HCT116 (cell line): ENCODE measurements at places on chromosomes 5 and 9.
A peak's percentile ranks its signal among the peaks of the same experiment; 100 is the strongest.

GRCh38 chr5:112552216-112552615 is 133.1 kb upstream of the EPB41L4A start:
- DNase-seq: no peak

- no peak for DNase-seq
These were observed 385.9 kb upstream of the CHD1 start for GRCh38 chr5:99314721-99315120.

- DNase-seq: no peak
These were observed 109.2 kb downstream of the DMXL1 start for GRCh38 chr5:119179857-119180641.

GRCh38 chr5:172477466-172477865 is 23.1 kb upstream of the SH3PXD2B start:
- DNase-seq: no peak

DNA sequence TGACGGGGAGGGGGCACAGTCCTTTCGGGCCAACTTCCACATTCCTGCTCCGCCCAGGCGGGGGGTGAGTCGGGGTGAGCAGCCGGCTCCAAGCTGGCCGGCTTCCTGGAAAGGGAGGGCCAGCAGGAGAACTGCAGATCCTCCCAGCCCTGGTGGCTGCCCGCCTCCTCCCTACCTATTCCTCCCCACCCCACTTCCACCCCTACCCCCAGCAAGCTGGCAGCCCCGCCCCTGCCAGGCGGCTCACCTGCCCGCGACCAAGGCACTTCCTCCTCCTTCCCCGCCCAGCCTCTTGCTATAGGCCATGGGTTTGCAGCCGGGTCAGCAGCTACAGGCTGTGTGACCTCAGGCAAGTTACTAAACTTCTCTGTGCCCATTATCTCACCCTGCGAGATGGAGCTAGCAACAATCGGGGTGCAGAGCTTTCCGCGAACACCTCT is 5.6 kb upstream of the IRF1 start:
- peak; percentile 87 for DNase-seq

GRCh38 chr9:19173598-19174125 is 46.4 kb upstream of the PLIN2 start:
- DNase-seq: no peak

GRCh38 chr5:143194206-143194605 is 209.3 kb downstream of the NR3C1 start:
- DNase-seq: no peak

DNA sequence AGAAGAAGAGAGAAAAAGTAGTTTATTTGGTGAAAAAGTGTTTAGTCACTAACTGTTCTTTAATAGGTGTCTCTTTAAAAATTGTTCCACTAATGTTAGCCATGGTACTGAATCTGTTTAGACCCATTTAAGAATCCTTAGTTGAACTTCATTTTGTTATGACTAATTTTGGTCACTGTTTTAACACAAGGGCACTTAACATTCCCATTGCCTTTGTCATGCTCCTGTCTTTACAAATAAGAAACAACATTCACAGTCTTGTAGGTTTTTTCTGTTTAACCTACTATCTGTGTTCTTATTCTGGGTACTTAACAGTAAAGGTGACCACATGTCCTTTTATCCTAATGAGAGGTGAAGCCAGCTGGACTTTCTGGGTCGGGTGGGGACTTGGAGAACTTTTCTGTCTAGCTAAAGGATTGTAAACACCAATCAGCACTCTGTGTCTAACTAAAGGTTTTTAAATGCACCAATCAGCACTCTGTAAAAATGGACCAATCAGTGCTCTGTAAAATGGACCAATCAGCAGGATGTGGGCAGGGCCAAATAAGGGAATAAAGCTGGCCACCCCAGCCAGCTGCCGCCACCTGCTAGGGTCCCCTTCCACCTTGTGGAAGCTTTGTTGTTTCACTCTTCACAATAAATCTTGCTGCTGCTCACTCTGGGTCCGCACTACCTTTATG is 116.7 kb downstream of the WDR70 start:
- no peak for DNase-seq

DNA sequence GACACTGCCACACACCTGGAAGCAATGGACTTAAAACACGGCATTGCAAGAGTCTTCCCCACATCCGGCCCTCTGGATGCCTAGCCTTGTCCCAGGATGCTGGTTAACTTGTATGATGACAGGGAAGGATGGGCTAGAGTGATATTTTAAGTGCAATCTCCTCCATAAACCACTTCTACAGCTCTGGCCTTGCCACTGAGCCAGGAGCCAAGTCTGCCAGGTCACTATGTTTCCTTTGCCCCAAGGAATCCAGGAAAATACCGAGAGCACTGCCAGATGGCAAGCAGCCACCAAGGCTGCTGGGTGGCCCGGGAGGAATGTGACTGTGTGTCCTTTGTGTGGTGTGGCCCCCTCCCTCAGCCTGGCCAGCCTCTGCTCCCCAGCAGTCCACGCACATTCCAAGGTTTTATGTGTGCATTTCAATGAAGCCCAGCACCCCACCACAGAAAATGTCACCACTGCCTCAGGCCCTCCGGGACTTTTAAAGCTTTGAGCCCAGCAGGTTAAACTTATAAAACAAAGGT is 106.0 kb downstream of the FRMD3 start:
- no peak for DNase-seq

- no peak for DNase-seq
These were observed 65.0 kb downstream of the ROR2 start for GRCh38 chr9:91884696-91885687.

DNA sequence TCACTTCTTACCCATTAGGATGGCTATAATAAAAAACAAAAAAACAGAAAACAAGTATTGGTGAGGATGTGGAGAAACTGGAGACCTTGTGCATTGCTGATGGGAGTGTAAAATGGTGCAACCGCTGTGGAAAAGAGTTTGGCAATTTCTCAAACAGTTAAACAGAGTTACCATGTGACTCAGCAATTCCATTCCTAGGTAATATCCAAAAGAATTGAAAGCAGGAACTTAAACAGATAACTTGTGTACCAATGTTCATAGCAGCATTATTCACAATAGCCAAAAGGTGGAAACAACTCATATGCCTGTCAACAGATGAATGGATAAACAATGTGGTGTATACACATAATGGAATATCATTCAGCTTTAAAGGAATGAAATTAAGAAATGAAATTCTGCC is 28.9 kb downstream of the DCP2 start:
- DNase-seq: no peak
